ENCODE measurements at places on chromosomes 5 and 9. TPM values are rescaled to one million over a fixed set of nuclear protein-coding genes. Genes with fewer than 3 reads are reported as not detected.
A peak's percentile ranks its signal among the peaks of the same experiment; 100 is the strongest.

GRCh38 chr9:127233550-127233949, 31.0 kb upstream of the GARNL3 start:
- DNase-seq, result no peak

PCDHGB4 gene
- polyA plus RNA-seq, result 5.5 TPM

DNA sequence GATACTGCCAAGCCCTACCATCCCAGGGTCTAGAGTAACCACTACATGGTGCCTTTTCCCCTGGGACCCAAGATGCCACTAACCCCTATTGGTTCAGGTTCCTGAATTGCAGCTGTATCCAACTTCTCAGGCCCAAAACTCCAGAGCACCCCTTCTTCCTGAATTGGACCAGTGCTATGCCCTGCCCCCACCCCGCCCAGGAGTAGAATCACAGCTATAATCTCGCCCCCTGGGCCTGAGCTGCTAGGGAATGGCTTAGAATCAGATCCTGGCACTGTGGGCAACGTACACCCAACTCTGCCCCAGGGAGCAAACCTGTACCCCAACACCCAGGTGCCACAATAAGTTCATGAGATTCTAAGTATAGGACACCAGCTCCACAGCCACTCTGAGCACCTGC, 206.3 kb downstream of the CACNA1B start:
- no peak for DNase-seq

CARTPT gene
- not detected for polyA plus RNA-seq

CTSV gene
- polyA plus RNA-seq, result 26.1 TPM

DNA sequence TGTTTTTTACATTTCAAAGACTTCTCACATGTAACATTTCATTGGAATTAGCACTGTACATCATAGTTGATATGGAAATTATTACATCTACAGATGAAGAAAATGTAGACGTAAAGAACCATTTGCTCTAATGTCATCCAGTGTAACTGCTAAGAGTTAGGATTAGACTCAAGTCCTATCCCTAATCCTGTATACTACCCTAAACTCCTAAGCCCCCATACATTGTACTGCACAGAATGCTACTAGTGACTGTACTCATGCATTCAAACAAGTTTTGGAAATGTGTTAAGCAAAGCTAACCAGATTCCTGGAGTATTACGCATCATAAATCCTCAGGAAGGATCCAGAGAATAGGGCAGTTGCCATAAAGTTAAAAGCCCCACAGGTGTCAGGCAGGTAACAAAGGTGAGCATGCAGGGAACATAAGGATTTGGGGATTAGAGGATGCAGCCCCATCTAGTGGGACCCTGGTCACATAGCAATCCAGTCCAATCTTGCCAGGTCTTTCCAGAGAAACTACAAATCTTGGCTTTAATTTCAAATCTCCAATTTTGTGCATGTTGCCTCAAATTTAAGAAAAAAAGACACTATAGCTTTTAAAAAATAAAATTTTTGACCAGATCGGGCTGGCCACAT, 32.0 kb downstream of the HAVCR1 start:
- no peak for DNase-seq

GRCh38 chr9:80158131-80158530, 586.4 kb downstream of the TLE4 start:
- DNase-seq, result no peak

- DNase-seq, result no peak
These were observed 234.5 kb downstream of the DENND1A start for GRCh38 chr9:123695386-123695785.

GRCh38 chr9:99555792-99556191, 265.9 kb upstream of the NR4A3 start:
- no peak for DNase-seq

DNA sequence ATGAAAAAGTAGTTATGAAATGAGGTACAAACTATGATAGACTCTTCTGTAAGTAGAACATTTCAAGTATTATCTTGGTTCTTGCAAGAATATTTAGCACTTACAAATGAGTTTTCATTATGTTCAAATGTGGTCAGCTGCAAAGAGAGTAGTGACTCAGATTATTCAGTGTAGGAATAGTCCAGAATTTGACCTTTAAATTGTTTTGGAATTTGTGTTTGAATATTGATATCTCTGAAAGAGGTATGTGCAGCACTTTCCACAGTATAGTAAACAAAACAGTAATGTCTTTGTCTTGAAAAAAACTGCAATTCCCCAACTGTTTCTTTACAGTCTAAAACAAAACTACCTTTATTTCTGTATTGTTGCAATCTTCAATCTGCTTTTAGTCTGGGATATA, 56.1 kb downstream of the WDR70 start:
- DNase-seq, result no peak

GRCh38 chr5:32489791-32490562, 45.4 kb upstream of the ZFR start:
- peak; percentile 72 for DNase-seq

- no peak for DNase-seq
These were observed 502.6 kb upstream of the CDH6 start for GRCh38 chr5:30690931-30691330.

GRCh38 chr9:130866474-130866965, 30.1 kb downstream of the QRFP start:
- DNase-seq, result peak; percentile 68

DNA sequence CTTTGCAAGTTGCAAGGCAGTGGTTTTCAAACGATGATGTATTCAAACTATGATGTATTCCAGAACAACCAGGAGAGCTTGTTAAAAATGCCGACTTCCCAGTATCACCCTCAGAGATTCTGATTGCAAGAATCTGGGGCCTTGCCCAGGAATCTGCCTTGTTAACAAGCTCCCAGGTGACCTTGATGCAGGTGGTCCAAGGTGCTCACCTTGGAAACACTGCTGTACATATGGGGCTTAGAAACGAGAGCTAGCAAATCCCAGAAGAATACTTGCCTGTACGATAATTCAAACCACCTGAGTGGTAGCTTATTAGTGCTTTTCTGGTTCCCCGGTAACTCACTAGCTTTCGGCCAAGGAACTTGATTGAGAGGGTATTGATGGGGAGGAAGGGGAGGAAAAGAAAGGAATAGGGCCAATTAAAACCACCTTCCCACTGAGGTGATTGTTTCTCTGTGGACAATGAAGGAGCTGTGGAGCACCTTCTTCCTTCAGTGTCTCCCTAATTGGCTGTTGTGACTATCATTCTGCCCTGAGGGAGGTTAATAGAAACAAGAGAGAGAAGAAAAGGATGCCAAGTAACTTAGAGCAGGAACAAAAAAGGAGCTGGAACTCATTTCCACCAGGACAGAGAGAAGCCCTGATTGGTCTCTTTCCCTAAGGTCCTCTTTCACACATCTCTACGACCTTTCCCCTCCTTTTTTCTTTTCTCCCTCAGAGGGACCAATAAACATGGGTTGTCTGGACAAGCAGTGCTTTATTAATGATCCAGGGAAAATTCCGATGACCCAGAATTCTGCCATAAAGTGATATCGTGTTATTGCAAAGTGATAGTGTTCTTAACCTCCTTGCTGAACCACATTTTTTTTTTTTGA, 218.8 kb downstream of the TMEM167A start:
- no peak for DNase-seq

GRCh38 chr9:5552301-5552700, 42.0 kb downstream of the PDCD1LG2 start:
- no peak for DNase-seq

DNA sequence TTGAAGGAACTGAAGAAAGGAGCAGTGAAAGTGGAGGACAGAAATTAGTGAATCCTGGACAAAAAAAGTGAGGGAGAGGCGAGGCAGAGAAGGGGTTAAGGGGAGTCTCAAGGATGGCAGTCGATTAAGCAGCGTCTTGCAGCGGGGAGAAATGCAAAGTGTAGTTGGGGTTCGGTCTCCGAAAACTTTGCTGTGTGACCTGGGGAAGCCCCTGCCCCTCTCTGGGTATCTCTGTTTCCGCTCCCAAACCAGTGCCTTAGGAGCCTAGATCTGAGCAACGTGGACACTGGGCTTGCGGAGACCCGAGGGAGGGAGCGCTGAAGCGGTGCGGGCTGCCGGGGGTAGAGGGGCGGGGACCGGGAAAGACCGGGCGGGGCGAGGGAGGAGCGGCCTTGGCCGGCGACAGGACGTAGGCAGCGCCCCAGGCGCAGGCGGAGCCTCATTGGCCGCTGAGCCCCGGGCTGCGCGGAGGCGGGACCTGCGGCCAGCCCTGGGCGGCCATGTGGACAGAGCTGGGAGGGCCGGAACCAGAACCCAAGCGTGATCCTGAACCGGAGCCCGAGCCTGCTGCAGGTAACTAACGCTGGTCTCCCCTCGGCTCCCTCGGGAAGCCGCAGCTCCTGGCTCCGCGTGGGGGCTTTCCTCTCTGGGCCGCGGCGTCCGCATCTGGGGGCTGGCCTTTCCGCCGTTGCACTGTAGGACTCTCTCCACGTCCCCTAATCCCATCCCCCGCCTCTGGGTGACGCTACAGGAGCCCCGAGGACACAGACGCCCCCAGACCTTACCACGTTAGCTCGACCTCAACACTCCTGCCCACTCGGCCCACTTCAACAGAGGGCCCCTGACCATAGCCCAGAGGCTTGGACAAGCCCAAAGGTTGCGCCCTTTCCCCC, at the start of gene ALDH1B1:
TSS of gene ALDH1B1 (plus strand) at position 468 of the 893 bp plus-strand sequence. CDS start 3,047 bp downstream, outside the sequence.
- no peak for DNase-seq

DNA sequence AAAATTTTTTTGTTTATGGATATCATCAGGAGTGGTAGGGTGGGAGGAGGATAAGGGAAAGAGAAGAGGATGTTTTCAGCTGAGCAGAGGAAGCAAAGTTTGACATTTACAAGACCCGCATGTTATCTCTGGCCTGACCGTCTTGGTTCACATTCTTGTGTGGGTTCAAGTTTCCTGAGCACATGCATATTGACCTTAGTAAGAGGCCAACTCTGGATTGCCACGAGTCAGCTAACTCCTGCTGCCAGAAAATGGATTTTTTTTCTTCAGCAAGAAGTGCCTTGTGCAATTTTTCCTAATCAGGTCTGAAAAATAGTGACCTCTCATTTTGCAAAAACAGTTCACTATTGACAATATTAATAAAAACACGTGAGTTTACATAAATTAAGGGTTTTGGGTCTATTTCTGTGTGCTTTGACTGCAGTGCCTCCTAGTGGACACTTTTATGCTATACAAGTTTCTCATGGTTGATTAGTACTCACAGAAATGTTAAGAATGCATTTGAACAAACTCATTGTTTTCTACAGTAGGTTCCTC, 27.1 kb upstream of the BASP1 start:
- peak; percentile 56 for DNase-seq

All from right renal cortex interstitium (tissue), 3 donors.